RCC 7860 (cell line): ENCODE measurements at places on chromosomes 3 and 15.

- peak; percentile 14 for DNase-seq
These were observed 2.7 kb downstream of the PPP1R14D start for GRCh38 chr15:40825661-40826422.

DNA sequence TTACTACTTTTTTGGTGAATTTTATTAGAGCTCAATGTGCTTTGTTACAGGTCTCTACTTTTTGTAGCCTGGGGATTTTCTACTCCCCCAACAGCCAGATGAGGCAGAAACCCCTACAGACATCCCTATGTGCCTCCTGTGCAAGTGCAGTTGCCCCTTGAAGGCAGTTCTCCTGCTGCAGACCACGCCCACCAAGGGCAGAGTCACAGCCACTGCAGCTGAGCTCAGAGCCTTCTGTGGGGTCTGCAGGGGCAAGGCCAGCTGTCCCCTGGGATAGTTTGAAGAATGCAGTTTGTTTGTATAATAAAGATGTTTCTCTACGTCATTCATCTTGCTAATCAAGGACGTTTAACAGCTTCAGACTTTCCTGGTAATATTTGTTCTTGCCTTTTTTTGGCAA lies 76.8 kb downstream of the NPAP1 start:
- no peak for DNase-seq

- no peak for DNase-seq
These were observed 22.2 kb downstream of the CFAP100 start for GRCh38 chr3:126416943-126417342.

GRCh38 chr15:80739919-80740318 lies 39.3 kb upstream of the CEMIP start:
- no peak for DNase-seq

DNA sequence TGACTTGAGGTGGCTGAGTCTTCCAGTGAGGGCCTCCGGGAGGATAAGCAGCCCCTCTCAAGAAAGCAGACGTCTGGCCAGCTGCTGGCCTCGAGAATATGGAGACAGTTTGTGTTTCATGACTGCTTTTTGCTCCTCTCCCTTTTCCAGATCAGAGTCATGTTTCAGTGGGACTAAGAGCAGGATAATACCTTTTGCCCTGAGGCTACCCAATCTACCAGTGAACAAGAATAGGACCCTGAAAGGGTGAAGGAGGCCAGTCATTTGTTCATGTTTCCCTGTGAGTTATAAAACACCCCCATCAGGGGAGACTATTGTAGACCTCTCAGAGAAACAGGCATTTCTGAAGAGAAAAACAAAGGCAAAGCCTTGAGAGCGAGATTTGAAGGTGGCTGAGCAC lies 137.4 kb downstream of the RYR3 start:
- DNase-seq: no peak

DNA sequence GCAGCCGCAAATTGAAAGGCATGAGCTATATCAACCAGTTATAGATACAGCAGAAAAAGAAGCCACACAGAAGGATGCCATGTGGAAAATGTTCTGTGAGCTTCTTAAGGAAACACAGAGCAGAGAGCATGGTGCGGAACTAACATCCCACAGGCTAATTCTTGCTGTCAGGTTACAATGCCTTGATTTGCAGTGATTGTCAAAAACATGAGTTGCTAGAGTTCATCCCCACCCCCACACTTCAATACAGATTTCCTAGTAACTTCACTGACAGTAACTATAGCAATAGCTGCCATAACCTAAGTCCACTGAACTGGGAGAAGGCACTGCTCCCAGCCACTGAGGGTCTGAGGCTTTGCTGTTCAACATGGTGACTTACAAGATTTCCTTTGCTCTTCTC lies 821.6 kb downstream of the SQOR start:
- no peak for DNase-seq

DNA sequence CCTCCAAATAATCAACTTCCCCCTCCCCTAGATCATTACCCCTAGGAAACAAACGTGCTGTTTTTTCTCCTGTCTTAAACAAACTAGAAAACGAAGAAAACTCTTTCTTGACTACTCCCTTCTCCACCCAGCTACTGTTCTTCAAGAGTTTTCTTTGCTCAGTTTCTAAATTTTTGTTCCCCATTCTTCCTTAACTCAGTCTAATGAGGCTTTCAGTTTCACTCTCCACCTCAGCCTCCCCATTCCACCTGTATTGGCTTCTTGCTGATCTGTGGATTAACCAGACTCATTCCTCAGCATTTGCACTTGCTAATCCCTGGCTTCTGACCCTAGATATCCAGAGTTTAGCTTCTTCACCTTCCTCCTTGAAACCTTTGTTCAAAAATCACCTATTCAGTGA lies 26.8 kb downstream of the SERPINI1 start:
- no peak for DNase-seq

DNA sequence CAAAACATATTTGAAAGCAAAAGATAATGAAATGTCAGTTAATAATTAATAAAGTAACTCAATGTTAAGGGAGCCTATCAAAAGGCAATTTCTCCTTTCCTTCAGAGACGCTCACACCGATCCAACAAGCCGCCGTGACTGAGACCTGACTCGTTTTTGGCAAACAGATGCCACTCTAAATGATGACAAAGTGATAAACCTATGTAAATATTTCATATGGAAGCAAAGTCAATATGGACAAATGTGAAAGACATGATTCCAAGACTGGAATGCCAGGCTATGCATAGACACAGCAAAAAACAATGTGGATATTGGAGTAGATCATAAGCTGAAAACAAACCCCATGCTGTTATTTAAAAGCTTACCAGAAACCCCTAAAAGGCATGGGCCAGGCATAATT lies 137.2 kb upstream of the SUCLG2 start:
- DNase-seq: no peak

DNA sequence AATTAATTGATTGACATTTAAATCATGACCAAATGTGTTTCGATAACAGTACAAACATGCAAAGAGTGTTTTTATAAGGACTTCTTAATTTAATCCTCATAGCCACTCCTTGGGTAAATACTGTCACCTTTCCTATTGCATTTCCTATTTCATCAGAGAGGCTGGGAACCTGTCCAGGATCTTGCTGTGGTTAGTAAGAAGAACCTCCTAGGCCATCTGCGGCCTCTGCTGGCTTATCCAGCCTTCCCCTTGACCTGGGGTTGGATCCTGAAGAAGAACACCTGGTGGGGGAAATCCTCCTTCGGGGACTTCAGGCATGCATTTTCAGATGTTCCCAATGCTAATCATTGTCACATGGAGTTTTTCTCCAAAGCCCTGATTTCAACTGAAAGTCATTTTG lies 25.5 kb downstream of the GLDN start:
- DNase-seq: no peak

DNA sequence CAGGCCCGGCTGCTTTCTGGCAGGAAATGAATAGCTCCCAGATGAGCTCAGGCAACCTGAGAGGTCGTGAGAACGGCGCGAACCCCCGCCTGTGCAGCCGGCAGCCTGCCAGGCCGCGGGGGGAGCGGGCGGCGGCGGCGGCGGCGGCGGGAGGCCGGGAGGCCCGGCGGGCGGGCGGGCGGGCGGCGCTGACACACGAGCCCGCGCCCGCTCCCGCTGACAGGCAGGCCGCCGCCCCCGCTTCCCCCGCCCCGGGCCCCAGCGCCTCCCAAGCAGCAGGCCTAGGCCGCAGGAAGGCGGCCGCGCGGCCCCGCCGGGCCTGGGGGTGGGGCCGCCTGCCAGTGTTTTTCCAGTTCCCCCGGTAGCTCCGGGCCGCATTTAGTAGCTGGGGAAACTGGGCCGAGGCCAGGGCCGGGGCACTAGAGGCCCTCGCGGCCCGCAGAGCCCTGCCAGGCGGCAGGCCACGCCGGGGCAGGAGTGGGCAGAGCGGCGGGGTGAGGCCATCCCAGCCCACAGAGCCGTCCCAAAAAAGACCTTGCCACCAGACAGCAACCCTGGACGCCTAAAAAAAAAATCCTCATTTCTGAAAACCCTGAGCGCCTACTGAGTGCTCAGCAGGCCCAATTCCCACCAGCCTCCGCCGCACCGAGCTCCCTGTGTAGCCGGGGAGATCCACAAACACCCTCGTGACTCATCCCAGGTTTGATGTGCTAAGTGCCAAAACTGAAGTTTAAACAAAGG lies 5.6 kb downstream of the HES1 start:
- DNase-seq: peak; percentile 91

GRCh38 chr15:64807051-64807749 lies 18.2 kb downstream of the PIF1 start:
- DNase-seq: no peak
